Fibroblast of skin of left quadriceps (primary cell): ENCODE measurements at places on chromosomes 11 and 22.

GRCh38 chr11:68812526-68812925, 29.2 kb downstream of the CPT1A start:
- no peak for DNase-seq

GRCh38 chr11:1858154-1858553, 5.3 kb downstream of the LSP1 start:
- no peak for DNase-seq

- no peak for DNase-seq
These were observed 48.2 kb downstream of the UBASH3B start for GRCh38 chr11:122703541-122704272.

DNA sequence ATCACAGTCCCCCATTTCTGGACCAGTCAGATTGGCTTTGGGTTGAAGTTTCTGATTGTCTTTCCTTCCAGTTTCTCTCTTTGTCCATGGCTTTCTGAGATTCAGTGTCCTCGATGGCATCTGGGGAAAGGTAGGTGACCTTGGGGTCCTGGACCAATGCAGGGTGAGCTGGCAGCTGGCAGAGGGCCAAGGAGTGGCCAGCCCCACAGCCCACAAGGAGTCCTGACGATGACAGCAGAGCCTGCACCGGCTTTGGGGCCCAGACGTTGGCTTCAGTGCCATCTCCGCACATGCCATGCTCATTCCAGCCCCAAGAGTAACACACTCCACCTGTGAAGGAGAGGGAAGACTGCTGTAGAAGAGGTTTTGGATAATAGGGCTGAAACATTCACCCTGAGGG, 53.5 kb downstream of the KCNC1 start:
- DNase-seq, result no peak

GRCh38 chr11:8318536-8318935, 54.9 kb upstream of the LMO1 start:
- no peak for DNase-seq

DNA sequence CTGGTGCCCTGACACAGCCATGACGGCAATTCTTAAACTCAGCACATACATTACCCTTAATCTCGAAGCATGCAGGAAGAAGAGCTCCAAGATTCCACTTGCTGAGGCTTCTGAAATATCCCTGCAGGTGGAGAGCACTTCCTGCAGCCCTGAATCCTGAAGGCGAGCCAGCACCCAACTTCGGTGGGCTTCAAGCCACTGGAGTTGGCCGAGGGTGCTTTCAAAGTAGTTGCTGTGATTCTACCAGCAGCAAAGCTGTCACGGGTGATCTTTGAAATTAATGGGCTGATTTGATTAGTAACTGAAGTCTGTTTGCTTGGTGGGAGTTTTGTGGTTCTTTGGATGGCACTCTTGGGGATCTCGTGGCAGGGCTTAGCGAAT, 9.0 kb upstream of the FTH1 start:
- DNase-seq, result no peak
